GM10248 (cell line): ENCODE measurements at places on chromosomes 4 and X.
A peak's percentile ranks its signal among the peaks of the same experiment; 100 is the strongest.

- no peak for DNase-seq
Measured at GRCh38 chr4:8205241-8205707, 6.2 kb downstream of the SH3TC1 start.

- DNase-seq: no peak
Measured at GRCh38 chrX:17488036-17488435, 113.0 kb downstream of the NHS start.

DNA sequence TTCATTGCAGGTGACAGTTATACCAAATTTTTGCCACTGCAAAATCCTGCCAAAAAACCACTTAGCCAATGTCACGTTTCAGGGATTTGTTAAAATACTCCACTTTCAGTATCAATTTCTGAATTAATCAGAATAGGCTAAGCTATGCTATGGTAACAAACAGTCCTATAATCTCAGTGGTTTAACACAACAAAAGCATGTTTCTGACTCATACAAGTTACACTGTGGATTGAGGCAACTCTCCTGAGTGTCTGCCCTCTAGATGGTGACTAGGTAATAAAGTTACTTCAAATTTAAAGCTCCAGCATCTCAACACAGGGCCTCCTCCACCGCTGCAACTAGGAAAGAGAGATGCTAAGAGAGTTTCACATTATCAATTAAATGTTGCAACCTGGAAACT is 23.0 kb upstream of the RADX start:
- no peak for DNase-seq

GRCh38 chr4:6354626-6355025 is 85.0 kb downstream of the WFS1 start:
- no peak for DNase-seq

DNA sequence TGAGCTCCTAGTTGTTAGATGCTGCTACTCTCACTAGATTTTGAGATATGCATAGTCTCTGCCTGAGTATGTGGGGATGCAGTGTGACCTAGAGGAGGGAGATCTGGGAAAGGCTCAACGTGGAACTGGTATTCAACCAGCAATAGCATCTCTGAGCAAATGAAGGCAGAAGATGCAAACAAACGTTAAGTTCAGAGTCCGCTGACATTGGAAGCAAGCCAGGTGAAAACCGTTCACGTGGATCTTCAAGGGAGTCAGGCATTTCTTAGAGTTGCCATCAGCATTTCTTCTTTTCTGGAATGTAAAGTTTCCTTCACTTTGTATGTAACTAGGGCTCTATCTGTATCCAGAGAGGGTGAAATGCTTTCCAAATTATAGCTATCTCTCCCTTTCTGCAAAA is 59.9 kb downstream of the C4orf51 start:
- no peak for DNase-seq

DNA sequence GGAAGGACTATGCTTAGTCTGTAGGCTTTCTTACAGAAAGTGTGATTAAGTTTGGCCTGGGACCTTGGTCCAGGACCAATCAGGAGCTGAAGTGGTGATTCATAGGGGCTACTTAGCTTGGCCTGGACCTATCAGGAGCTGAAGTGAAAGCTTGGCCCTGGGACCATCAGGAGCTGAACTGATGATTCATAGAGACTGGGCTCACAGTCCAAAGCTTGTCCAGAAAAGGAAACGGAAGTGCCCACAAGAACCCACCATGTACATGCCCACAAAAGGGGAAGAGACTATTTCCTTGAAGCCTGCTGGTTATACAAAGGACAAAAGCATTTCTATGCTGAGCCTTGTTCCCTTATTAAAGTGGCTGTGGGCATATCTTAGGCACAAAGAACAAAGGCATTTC is 12.6 kb downstream of the TENT5D start:
- DNase-seq: no peak

- no peak for DNase-seq
Measured at GRCh38 chr4:123229286-123229685, 167.3 kb upstream of the SPRY1 start.

- DNase-seq: peak; percentile 63
Measured at GRCh38 chr4:985123-985830, 1.6 kb upstream of the IDUA start.
